ENCODE measurements at places on chromosomes 2 and 18. TPM values are rescaled to one million over a fixed set of nuclear protein-coding genes. Genes with fewer than 3 reads are reported as not detected.

TMEFF2 gene
- 0.96 TPM for total RNA-seq

MATN3 gene
- 3.8 TPM for total RNA-seq

MROH2A gene
- not detected for total RNA-seq

AAK1 gene
- total RNA-seq = 38.6 TPM

ASXL3 gene
- total RNA-seq = 2.2 TPM
